ENCODE measurements at places on chromosomes 16 and 17.

DNA sequence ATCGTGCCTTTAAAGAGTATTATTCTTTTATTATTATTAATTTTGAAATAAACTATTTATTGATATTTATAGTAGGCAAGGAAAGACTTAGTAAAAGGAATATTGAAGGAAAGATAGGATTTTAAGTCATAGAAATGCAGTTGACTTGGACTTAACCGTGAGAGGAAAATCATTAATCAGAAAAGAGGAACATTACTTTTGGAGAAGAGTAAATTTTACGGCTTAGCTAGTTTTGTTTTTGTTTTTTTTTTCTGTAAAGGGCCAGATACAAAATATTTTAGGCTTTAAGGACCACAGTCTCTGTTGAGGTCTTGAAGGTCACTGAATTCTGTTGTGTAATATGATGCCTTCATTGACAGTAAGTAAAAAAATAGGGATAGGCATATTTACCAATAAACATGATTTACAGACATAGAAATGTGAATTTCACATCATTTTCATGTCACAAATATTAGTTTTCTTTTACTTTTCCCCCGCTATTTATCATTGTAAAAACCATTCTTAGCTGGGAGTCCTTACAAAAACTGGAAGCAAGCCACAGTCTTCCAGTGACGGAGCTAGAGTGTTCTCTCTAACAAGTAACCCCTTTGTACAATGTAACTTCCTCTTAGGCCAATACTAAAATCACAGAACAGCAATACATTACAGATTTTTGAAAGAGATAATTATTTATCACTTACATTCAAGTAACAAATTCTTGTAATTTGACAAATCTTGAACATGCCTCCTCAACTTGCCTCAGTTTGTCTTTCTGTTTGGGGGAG lies 2.3 kb upstream of the KCNJ16 start:
- no peaks in the 10 kb centered on the region for H3K36me3 ChIP-seq
- H3K27me3 ChIP-seq: no peaks in the 10 kb centered on the region
- H3K27ac ChIP-seq: peak overlapping the region; percentile 95
- H3K4me1 ChIP-seq: peaks cover 24% of the 10 kb centered on the region
- H3K4me3 ChIP-seq: peak overlapping the region; percentile 7

DNA sequence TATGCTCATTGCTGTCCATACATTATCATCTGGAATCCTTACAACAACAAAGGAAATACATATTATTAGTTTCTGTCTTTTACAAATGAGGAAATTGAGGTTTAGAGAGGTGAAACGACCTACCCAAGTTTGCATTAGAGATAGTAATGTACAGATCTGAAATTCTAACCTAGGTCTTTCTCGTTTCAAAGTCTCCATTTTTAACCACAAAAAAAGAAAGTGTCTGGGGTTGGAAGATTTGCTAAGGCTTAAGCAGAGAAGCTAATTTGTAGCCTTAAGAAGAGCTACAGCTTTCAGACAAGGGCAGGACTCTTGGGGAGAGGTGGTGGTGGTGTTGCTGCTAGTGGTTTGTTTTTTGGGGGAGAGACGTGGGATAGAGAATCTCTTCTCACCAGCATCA lies 19.2 kb downstream of the CIITA start:
- no peaks in the 10 kb centered on the region for H3K4me1 ChIP-seq
- DNase-seq: no peak
- H3K4me3 ChIP-seq: no peak overlapping the region

DNA sequence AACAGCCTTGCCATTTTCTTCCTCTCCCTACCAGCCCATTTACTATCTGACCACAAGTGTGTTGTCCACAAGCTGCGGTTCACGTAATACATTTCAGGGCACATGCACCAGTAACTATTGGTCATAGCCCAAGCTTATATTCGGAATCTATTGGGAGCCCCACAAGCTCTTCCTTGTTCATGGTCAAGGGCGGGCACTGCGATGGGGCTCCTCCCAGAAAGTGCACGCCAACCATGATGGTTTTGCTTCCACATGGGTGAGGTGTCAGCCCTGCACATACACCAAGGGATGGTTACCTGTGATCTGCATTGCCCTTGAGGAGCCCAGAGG lies 12.1 kb downstream of the THRA start:
- no peaks in the 10 kb centered on the region for H3K27me3 ChIP-seq
- peak overlapping the region; percentile 29 for H3K4me3 ChIP-seq
- DNase-seq: no peak

DNA sequence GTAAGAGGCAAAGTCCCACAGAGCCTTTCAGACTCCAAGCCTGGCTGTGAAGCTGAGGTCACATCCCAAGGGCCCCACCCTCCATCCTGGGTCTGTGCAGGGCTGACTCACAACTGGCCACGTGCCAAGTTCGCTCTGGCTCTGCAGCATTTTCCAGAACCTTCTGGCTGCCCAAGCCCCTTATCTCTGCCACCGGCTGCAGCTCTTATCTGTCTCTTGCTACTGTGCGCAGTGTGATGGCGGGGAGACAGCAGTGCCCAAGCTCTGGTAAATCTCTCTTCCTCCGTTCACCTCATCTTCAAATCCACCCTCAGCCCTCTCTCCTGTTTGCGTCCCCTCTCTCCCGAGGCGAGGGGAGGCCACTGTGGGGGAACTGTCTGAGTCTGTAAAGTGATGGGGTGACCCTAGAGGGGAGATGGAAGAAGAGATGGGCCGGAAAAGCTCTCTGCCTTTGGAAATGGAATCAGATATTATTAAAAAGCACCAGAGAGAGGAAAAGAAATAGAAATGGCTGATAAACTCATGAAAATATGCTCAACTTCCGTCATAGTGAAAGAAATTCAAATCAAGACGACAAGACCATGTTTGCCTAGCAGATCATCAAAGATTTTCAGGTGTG lies 162.7 kb upstream of the CDC42EP4 start:
- DNase-seq: peak; percentile 84
- no peak overlapping the region for H3K4me3 ChIP-seq
- no peaks in the 10 kb centered on the region for H3K4me1 ChIP-seq
- no peaks in the 10 kb centered on the region for H3K36me3 ChIP-seq

- peaks cover 11% of the 10 kb centered on the region for H3K4me1 ChIP-seq
- no peaks in the 10 kb centered on the region for H3K27me3 ChIP-seq
- no peaks in the 10 kb centered on the region for H3K36me3 ChIP-seq
- H3K4me3 ChIP-seq: no peak overlapping the region
- no peak for DNase-seq
Observed at GRCh38 chr16:74608381-74608780, 1.5 kb upstream of the GLG1 start.

Data from kidney (tissue), 22 donors.